Dorsolateral prefrontal cortex (tissue), 122 donors: ENCODE measurements at places on chromosomes 6 and 20. TPM values are rescaled to one million over a fixed set of nuclear protein-coding genes. Genes with fewer than 3 reads are reported as not detected.
A peak's percentile ranks its signal among the peaks of the same experiment; 100 is the strongest.

Gene MBOAT1
- total RNA-seq: 3.7 TPM

Gene SLC22A16
- 0.53 TPM for total RNA-seq

Gene TRAPPC3L
- total RNA-seq: not detected

Gene SLC52A3
- 6.6 TPM for total RNA-seq

DNA sequence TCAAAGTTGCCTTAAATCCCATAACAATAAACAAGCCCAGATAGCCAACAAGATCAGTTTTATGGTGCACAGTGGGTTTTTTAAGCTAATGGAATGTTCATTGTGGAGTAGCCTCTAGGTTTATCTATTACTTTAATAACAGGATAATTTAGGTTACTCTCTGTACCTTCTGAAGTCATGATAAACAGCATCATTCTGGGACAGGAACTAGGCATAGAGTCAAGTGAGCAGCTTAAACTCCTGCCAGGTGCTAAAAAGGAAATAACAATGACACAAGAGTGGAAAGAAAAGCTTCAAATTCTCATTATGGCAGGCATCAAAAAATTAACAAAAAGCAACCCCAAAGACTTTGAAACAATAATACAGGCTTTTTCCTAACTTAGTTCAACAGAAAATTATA is 228.8 kb downstream of the HACE1 start:
- no peak for DNase-seq

- DNase-seq: no peak
These were observed 530.7 kb downstream of the NKAIN2 start for GRCh38 chr6:124334359-124334758.

GRCh38 chr6:10071631-10072220 is 343.1 kb downstream of the TFAP2A start:
- no peak for DNase-seq

- DNase-seq: no peak
These were observed 6.0 kb downstream of the CST7 start for GRCh38 chr20:24955045-24955444.

GRCh38 chr6:142851601-142852000 is 93.4 kb downstream of the HIVEP2 start:
- DNase-seq: no peak

- DNase-seq: peak; percentile 26
These were observed 623 bp upstream of the SNX9 start for GRCh38 chr6:157822245-157823000.

GRCh38 chr6:31402324-31403282 is 792 bp upstream of the MICA start:
- no peak for DNase-seq
